ENCODE measurements at places on chromosomes 2 and 18.

DNA sequence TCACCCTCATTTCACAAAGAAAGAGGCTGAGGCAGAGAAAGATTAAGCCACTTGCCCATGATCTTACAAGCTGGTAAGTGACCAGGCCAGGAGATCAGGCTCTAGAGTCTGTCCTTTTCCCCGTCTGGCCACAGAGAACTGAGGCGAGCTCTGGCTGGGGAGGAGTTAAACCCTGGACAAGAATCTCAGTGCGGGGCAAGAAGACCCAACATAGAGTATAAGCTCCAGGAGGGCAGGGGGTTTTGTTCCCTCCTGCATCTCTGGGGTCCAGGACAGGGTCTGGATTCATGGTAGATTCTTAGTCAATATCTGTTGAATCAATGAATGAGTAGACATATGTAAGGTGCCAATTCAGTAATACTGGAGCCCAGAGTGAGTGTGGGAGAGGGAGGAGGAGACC is 12.9 kb upstream of the INPP5D start:
- no peak for DNase-seq

DNA sequence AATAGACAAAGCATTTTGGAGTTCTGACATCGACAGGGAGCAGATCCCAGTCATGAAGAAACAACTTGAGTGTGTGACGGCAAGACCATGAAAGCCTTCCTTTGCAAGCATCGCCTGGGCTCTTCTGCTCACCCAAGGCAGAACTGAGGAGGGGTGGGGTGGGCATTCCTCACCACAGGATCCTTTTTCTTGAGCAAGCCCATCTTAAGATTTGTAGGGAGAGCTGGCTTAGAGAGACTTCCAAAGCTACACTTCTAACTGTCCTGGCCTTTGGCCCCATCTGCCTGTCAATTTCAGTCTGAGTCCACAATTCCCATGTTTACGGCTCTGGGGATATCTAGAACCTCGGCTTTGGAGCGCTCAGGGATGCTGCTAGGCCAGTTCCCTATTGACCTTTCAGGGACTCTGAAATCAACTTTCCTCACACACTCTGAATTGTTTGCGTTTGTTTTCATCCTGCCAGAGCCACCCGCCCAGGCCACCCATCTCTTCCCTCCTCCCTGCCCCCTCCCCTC is 3.7 kb downstream of the KLHL14 start:
- no peak for DNase-seq

DNA sequence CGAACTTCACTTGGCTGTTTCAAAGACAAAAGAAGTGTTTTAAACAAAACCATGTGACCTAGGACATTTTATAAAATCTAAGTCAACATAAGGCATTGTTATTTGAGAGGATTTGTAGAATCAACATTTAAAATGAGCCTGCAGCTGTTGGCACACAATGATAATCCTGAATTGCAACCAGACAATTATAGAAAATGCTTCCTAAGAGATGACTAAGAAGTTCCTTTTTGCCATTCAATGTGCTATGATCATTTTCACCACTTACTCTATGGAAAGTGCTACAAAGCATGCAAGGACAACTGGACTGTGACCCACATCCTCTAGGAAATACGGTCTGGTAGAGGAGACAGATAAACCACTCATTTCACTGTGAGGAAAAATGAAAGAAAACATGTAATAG is 246.4 kb downstream of the CDH20 start:
- no peak for DNase-seq

GRCh38 chr2:27956888-27957287 is 66.4 kb downstream of the BABAM2 start:
- no peak for DNase-seq

DNA sequence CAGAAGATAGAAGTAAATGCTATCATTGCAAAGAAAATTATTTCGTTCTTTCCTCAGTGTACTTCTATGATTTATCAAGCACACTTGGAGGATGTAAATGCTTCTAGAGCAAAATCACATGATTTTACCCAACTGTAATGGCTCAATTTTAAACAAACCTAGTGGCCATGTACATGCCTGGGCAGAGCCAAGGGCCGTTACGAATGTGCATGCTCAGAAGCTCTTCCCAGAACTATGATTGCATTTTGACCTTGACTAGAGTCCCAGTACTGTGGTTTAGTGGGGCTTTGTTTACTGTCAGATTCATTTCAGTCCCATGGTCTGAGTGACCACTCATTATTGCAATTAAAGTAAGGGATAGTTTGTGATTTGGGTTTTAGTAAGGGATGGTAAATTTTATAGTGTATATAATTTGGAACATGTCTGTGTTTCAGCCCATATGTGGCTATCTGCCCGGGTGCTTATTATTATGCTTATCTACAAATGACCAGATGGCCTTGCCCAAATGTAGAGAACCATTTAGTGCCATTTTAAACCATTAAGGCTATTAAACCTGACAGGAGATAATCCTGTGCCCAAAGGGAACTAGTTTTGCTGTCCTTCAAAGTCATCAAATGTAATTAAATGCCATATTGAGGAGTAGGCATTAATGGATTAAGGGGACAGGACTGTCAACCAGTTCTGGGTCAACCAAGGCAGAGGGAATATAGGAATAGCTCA is 239.1 kb downstream of the ICOS start:
- no peak for DNase-seq

Measured in AG04450 (cell line).